CD4-positive, alpha-beta T cell treated with Interleukin-4 for 4 hours (primary cell): ENCODE measurements at places on chromosomes 5 and 9.

DNA sequence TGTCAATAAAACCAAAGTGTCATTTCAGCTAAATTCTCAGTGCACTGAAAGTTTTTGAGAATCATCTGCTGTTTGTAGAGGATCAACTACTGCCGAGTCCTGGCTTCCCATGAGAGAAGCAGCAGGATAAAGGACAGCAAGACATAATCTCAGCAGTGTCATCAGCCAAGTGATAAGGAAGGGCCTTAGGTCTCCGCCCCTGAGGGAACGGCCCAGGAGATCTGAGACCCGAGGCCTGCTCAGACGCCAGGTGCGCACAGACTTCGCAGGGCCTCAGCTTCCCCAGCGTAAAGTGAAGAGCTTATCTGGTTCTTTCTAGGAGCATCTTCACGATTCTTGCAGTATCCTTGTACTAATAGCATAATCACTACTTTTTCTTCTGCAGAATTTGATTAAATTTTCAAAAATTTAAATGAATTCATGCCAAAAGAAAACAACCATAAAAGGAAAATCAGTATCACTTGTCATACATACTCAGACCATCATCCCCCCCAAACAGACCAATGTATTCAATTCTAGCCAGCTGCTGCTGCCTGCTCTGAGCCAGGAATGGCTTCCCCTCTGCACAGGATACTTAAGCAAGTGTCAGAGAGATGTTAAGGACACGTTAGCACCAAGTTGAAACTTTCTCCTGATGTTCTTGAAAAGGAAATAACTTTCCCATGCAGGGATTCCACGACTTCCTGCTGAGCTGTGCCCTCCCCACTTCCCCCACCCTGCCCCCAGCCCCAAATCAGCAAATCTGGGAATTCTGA lies 2.2 kb downstream of the GFPT2 start:
- no peak for DNase-seq

- DNase-seq = no peak
These were observed 4.1 kb downstream of the SLC1A1 start for GRCh38 chr9:4494332-4494731.

- DNase-seq = no peak
These were observed 1.1 kb downstream of the RALGDS start for GRCh38 chr9:133119846-133120500.

- no peak for DNase-seq
These were observed 38.3 kb upstream of the NEURL1B start for GRCh38 chr5:172602783-172603231.

DNA sequence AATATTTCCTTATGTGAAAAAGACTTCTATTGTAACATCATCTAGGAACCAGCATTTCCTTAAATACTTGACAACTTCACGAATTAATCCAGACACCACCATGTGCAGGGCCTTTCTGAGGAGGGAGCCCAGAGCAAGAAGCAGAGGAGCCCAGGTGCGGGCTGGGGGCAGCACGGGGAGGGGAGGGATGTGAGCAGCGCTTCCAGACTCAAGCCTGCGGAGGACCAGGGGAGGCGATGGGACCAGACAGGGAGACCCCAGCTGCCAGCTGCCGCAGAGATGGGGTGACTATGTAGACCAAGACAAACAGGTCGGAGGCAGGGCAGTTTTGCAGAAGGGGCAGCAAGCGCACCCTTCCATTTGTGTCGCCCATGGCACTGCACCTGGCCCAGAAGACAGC lies 596.1 kb downstream of the IRX1 start:
- no peak for DNase-seq

DNA sequence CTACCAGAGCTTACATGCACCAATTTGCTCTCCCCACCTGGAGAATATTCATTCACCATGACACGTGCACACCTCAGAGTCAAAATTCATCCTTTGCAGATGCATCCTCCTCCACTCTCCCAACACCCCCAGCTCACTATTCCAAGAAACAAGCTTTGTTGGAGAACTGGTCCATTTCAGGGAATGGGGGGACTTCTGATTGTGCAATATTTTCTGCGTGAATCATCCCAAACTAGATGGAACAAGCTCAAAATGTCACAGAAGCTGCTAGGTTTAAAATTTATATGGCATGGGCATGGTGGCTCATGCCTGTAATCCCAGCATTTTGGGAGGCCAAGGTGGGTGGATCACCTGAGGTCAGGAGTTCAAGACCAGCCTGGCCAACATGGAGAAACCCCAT lies 3.6 kb downstream of the GLDC start:
- no peak for DNase-seq

DNA sequence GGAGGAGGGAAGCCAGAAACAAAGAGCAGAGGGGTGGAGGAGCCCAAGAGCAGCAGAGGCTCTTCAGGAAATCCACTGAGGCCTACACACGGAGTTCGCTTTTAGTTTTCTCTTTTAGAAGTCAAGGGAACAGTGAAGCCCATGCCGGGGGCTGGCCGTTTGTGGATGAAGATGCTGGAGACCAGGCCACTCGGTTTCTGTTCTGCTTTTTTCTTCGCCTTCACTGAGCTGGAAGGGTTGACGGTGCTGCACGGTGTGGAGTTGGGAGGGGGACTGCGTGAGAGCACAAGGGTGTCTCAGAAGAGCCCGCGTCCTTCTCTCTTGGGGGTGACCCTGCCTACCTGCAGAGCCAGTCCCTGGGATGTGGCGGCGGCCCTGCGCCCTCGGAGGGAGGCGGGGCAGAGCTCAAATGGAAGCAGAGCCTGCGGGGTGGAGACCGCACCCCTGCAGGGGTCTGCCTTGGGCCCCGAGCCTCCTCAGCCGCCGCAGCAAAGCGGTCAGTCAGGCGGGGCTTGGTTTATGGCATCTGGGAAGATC lies 68.5 kb upstream of the CACNA1B start:
- no peak for DNase-seq

DNA sequence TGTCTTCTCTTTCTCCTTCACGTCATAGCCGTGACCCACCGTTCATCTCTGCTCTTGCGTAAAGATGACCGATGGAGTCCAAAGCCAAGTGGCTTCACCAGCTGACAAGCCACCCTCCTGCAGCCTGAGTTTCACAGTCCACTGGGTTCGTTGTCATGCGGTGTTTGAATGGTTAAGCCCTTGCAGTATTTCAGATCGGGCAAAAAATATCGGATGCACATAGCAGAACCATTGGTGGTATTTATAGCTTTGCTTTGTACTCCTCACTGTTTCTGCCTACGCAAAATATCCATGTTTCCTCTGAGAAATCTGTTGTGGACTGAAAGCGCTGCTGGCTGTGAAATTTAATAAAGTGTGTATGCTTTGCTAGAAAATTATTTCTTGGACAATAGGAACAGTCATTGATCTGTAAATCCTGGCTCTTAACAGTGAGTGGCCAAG lies 34.5 kb upstream of the NCS1 start:
- DNase-seq = no peak

DNA sequence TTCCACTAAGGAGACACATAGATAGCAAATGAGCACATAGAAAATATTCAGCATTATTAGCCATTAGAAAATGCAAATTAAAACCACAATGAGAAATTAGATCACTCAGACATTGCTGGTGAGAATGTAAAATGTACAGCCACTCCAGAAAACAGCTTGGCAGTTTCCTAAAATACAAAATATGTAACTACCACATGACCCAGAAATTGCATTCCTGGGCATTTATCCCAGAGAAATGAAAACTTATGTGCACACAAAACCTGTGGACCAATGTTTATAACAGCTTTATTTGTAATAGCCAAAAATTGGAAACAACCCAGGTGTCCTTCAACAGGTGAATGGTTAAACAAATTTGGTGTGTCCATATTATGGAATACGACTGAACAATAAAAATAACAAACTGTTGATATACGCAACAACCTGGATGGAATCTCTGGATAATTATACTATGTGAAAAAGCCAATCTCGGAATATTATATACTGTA lies 34.8 kb upstream of the SHC3 start:
- DNase-seq = no peak

GRCh38 chr9:127987103-127987614 lies 6.4 kb upstream of the EEIG1 start:
- DNase-seq = no peak

- no peak for DNase-seq
These were observed 14.9 kb upstream of the MACIR start for GRCh38 chr5:103243665-103244064.

DNA sequence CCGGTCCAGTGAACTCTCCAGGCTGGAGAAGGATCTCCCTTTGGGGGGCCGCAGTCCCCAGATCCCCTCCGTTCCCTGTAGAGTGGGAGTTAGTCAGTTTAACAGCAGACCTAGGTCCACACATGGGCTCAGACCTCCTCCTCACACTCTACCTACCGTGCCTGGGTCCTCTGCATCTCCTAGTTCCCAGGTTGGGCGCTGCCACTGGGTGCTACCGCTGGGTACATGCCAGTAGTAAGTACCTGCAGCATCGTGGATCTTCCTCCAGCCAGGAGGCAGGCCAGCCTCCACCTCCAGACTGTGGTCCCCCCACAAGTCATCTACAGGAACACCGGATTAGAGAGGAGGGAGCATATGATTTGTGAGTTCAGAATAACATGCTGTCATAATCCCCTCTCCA lies 802 bp downstream of the APBB3 start:
- no peak for DNase-seq

DNA sequence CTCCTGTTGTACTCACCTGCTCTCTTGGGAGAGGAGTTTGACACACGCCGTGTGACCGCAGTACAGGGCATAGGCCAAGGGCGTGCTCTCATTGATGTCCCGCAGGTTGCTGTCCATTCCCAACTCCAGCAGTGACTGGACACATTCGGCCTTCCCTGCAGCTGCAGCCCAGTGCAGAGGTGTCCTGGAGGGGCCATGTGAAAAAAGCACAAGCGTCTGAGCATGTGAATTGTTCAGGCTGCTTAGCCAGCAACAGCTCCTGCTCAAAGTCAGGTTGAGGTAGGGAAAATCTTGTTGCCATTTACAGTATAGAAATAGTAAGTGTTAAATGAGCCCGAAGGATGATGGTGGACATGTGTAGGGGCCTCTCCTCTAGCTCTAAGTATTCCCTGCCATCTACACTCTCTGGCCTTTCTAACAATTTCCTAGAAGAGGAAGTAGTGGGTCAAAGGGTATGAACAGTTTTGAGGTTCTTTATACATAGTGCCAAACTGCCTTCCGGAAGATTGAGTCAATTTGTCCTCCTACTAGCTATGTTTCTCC lies 116.5 kb downstream of the ANKRD55 start:
- DNase-seq = no peak

- DNase-seq = no peak
These were observed 18.1 kb downstream of the OCLN start for GRCh38 chr5:69510694-69511093.

- no peak for DNase-seq
These were observed 63.3 kb downstream of the INSL6 start for GRCh38 chr9:5122116-5122515.

DNA sequence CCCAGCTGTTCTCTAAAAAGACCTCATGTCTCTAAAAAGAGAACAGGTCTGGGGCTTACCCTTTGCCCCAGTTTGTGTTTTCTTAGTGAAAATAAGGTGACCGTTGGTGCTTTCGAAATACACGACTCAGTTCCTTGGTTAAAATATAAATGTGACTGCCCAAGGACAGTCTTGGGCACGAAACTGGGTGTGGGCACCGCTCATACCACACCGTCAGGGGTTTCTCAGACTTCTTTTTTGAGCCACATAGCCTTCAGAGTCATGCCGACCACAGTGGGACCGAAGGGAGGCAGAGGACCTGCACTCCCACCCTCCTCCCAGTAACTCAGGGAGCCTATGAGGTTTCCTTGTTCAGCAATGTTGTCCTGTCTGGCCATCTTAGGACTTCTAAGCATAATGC lies 6.5 kb downstream of the SNX18 start:
- DNase-seq = no peak

DNA sequence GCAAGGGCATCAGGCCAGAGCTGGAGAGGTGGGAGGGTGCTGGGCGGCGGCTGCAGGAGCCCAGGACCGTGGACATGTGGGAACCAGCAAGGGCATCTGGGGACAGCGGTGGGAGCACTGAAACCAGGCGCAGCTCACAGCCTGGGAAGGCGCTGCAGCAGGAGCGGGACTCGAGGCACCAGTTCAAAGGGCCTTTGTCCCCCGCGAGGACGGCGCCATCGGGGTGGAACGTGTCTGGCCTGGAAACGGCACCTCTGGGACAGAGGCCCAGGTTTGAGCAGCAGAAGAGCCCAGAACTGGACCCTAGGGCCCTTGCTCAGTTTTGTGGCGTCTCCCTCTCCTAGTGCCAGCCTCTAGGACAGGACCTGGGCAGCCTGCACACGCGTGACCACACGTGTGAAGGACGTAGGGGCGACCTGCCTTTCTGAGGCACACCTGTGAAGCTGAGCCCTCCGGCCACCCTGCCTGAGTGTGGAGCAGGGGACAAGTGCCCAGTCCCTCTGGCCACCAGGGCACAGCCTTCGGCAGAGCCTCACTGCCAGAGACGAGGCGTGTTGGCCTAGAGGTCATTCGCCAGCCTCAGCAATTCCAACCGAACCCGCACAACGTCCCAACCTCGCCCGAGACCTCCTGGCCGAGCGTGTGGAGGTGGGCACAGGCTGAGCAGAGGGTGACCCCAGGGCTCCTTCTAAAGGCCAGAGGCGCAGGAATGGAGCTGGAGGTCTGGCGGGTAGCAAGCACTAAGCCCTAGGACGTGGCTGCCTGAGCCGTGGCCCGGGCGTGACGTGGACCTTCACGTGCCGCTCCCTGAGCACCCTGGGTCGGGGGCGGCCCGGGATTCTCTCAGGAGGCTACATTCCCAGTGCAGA lies 2.2 kb upstream of the TMEM210 start:
- DNase-seq = no peak

DNA sequence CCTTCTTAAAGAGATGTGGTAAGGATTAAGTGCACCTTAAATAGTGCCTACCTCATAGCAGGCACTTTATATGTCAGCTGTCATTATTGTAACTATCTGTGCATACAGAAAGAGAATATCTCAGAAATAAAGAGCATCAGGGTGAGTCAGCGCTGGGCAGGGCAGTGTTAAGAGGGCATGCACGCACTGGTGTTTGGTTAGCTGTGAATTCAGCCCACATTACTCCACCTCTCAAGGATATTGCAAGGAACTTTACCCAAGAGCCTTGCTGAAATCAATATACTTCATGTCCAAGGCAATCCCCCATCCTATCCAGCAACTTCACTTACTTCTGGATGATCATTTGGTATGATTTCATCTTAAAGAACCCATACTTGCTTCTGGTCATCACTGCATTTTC lies 300.9 kb downstream of the NTRK2 start:
- DNase-seq = no peak

GRCh38 chr5:132257131-132258101 lies at the start of gene PDLIM4:
TSS of gene PDLIM4 (plus strand) at chr5:132257696. CDS start at chr5:132257735, 39 bp downstream.
- no peak for DNase-seq
